HFF-Myc (cell line): ENCODE measurements at places on chromosomes 13 and 19.

- DNase-seq: no peak
These were observed 9.4 kb upstream of the SLC7A9 start for GRCh38 chr19:32878988-32879387.

DNA sequence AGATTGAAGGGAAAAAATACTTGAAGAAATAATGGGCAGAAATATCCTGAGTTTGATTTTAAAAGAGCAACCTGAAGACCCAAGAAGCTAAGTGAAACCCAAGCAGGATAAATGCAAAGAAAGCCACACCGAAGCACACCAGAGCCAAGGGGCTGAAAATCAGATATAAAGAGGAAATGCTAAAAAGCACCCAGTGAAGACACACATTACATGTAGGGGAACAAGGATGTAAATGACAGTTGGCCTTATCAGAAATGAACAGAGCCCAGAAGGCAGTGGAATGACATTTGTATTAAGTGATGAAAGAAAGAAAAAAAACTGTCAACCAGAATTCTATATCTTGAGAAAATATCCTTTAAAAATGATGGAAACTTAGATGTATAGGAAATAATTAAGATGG lies 139.1 kb downstream of the SLC7A1 start:
- DNase-seq: no peak

- no peak for DNase-seq
These were observed 29.7 kb downstream of the OLFM2 start for GRCh38 chr19:9906475-9907087.

GRCh38 chr19:51407511-51408131 lies 9.8 kb downstream of the SIGLEC10 start:
- no peak for DNase-seq

DNA sequence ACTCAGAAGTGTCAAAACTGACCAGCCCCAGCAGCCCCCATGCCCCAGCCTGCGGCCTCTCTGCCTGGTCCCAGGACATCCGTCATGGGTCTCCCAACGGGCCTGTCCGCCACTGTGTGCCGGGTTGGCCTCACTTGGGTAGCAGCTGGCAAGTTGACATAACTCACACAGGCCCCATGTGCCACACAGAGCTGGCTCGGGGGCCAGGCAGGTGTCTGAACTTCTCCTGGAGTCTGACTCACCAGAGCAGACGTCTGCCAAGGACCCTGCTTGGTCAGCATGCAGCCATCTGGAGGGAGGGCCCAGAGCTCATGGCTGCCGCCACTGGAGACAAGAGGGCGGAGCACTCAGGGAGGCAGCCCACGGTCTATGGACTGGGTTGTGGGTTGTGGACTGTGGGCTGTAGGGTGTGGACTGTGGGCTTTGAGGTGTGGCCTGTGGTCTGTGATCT lies 32.0 kb upstream of the TMEM255B start:
- DNase-seq: no peak

- no peak for DNase-seq
These were observed 37.7 kb downstream of the USP12 start for GRCh38 chr13:27133889-27134288.

- DNase-seq: no peak
These were observed 34.9 kb upstream of the GPI start for GRCh38 chr19:34330116-34330515.

DNA sequence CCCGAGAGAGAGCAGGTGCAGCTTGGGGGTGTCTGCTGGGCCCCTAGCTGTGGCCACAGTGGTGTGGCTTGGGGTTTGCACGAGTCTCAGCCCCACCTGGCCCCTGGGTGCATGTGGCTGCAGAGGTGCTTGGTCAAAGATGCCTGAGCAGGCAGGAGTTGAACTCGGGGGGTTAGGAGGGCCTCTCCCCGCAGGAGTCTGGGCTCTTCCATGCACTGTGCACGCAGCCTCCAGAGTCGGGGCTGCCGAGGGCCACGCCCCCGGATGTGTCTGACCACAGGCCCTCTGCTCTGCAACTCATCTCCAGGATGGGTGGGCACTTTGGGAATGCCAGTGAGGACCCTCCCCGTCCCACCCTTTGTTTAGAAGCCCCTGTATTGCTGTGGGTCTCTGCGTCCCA lies 91.5 kb upstream of the MCF2L start:
- DNase-seq: no peak

- no peak for DNase-seq
These were observed 76.3 kb downstream of the PEG3 start for GRCh38 chr19:56764196-56764695.

GRCh38 chr19:1883784-1884183 lies 1.5 kb downstream of the ABHD17A start:
- DNase-seq: no peak

DNA sequence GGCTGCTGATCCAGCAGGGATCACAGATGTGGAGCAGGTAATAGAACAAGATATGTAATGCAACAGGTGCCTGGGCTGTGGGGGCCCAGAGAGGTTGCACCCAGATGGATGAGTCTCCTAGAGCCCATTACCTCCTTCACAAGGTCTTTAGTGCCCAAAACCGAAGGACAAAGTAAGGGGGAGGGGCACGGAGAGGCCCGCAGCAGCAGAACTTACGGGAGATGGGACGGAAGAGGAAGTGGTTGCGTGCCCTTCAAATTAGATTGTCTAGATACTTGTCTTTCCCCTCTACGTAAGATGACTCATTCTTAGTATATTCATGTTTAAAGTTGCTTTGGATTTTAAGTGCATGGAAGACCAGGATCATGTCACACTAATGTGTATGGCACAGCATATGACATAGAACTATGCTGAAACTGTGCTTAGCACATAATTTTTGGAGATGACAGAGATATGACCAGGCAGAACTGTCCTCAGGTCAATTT lies 5.7 kb upstream of the MRPS31 start:
- no peak for DNase-seq

DNA sequence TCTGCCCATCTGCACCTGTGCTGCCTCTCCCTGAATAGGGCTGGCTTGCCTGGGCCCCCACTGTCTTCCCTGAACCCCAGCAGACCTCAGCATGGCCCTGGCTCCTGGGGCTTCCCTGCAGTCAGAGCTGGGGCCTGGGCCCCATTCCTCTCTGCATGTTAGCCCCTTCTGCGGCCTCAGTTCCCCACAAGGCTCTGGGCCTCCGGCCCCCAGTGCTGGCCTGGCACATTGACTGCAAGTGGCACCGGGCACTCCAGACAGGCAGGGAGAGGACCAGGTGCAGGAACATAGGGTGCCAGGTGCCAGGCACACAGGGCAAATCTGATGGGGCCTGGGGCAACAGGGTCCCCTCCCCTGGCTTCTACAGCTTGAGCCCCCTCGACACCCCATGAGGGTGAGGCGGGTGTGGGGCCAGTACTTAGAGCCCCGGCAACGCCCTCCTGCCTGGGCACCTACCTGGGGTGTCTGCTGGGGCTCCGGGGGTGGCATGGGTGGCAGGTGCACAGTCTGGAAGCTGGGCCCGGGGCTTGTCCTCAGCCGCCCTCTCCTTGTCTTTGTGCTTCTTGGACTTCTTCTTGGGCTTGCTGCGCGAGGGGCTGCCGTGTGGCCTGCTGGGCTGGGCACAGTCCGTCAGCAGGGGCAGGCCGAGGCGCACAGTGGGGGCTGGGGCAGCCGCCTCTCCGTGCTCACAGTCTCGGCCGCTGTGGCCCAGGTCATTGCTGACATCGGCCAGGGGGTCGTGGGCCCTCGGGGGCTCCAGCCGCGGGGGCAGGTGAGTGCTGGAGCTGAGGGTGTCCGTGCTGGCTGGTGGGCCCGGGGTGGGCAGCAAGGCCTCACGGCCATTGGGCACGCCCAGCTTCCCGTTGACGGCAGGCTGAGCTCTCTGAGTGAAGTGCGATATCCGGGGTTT lies 12.3 kb upstream of the ISYNA1 start:
- no peak for DNase-seq

- no peak for DNase-seq
These were observed 109.6 kb upstream of the CACNA1A start for GRCh38 chr19:13615890-13616289.

GRCh38 chr13:69751259-69751658 lies 356.4 kb upstream of the ATXN8OS start:
- DNase-seq: no peak

DNA sequence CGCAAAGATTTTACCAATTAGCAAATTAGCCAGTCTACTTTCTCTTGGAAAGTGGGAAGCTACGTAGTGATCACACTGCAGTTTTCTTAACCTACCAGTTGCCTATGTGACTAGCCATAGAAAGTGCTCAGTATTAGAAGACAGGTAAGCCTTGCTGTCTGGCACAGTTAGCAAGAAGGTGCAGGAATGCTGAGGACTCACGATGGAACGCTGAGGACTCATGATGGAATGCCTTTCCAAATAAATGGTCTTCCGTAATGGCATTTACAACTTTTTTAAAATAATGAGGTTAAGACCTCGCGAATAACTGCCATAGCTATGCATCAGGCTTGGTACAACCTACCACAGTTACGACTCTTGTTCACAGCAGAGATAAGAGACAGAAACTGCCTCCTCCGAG lies 1645.6 kb upstream of the MIR17HG start:
- DNase-seq: no peak

DNA sequence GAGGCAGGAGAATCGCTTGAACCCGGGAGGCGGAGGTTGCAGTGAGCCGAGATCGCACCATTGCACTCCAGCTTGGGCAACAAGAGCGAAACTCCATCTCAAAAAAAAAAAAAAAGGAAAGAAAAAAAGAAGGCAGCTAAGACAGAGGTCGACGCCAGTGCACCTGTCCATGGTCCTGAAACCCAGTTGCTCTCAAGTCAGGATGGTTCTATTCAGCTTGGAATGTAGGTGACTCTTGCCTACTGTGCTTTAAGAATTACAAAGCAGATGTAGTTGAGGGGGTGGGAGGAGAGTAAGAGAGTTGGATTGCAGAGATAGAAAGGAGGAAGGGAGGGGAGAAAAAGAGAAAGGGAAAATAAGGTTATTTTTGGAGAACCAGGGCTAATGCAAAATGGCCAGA lies 18.7 kb downstream of the CACNG7 start:
- DNase-seq: peak; percentile 43

DNA sequence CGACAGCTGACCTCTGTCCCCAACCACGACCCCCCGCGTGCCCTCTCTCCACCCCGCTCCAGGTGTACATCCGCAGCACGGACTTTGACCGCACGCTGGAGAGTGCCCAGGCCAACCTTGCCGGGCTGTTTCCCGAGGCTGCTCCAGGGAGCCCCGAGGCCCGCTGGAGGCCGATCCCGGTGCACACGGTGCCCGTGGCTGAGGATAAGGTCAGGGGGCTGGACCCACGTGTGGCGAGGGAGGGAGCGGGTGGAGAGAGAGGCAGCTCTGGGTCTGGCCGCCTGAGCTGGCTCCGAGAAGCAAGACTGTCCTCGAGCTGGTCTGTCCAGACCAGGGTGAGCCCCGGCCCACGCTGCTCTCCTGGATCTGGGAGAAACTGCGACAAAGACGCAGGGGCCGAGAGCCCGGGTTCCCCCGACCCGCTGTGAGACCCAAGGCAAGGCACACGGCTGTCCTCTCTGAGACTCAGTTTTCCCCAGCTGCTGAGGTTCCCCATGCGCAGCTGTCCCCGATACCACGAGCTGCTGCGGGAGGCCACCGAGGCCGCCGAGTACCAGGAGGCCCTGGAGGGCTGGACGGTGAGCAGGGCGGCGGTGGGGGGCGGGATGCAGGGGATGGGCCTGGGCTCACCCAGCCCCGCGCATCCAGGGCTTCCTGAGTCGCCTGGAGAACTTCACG lies 1.5 kb downstream of the ACP4 start:
- DNase-seq: no peak

GRCh38 chr13:99994638-99995020 lies 13.0 kb downstream of the ZIC2 start:
- DNase-seq: no peak

DNA sequence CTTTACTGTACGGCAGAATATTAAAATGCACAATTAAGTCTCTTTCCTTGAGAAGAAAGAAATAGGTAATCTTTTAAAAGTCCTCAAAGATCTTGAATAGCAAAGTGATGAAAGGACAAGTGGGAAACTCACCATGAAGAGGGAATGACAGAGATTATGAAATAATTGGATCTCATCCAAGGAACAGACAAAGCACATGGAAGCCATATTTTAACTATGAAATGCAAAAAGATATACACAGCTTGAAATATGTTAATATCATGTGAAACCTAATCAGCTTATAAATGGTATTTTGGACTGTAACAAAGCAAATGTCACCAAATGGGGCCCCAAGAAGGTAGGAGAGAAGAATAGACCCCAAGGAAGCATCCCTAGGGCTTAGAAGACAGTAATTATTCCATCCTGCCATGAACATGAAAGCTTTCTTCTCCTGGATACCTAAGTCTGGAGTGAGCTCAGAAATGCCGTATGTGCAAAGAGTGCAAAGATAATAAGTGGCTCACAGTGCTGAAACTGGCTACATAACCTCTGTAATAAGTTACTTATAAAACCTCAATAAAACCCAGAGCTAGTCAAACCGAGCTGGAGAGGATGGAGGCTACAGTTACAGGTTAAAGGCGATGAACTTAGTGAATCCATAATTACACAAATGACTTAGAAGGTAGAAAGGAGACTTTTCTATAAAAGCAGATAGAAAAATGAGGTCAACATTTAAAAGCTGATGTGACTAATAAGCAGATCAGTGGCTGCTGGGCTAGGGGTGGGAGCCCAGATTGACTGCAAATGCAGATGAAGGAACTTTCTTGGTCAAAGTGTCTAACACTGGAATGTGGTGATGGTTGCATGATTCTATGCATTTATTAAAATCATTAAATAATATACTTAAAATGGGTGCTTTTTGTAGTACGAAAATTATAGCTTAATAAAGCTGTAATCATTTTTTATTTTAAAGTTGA lies 34.4 kb downstream of the DCLK1 start:
- no peak for DNase-seq

GRCh38 chr19:47228168-47228936 lies 2.6 kb downstream of the BBC3 start:
- no peak for DNase-seq

GRCh38 chr13:27981006-27981708 lies 7.3 kb downstream of the URAD start:
- DNase-seq: no peak

DNA sequence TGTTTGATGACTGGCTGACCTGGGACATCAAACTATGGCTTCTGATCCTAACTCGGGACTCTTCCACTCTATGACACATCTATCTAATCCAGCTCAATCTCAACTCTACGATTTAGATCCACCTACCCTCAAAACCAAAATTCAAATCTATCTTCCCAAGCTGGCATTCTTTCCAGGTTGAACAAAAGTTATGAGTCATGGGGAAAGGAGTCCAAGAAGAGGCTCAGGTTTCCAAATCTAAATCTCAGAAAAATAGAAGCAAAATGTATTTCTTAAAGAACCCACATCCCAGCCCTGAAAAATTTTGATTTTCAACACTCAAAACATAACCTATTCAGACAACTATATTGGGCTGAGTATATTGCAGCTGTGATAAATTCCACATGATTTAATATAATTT lies 143.9 kb upstream of the IPO5 start:
- no peak for DNase-seq
